ENCODE measurements at places on chromosomes 7 and 10. TPM values are rescaled to one million over a fixed set of nuclear protein-coding genes. Genes with fewer than 3 reads are reported as not detected.
A peak's percentile ranks its signal among the peaks of the same experiment; 100 is the strongest.

DNA sequence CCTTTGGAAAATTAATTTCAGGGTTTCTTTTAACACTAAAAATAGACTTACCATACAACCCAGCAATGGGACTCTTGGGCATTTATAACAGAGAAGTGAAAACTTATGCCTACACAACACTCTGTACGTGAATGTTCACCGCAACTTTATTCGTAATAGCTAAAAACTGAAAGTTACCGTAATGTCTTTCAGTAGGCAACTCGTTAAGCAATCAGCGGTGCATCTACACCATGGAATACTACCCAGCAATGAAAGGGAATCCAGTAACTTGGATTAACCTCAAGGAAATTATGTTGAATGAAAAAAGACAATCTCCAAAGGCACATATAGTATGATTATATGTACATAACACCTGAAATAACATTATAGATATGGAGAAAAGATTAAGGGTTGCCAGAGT, 16.2 kb downstream of the CCDC3 start:
- DNase-seq: no peak

DNA sequence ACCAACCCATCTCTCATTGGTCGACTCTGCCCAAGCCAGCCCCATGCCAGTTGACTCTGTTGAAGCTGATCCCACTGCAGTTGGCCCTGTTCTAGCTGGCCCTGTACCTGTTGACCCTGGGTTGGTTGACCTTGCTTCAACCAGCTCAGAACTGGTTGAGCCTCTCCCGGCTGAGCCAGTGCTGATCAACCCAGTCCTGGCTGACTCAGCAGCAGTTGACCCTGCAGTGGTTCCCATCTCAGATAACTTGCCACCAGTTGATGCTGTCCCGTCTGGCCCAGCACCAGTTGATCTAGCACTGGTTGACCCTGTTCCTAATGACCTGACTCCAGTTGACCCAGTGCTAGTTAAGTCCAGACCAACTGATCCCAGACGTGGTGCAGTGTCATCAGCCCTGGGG, 7.4 kb downstream of the PPRC1 start:
- DNase-seq: no peak

GRCh38 chr10:99850021-99850766, 67.8 kb downstream of the ABCC2 start:
- no peak for DNase-seq

DNA sequence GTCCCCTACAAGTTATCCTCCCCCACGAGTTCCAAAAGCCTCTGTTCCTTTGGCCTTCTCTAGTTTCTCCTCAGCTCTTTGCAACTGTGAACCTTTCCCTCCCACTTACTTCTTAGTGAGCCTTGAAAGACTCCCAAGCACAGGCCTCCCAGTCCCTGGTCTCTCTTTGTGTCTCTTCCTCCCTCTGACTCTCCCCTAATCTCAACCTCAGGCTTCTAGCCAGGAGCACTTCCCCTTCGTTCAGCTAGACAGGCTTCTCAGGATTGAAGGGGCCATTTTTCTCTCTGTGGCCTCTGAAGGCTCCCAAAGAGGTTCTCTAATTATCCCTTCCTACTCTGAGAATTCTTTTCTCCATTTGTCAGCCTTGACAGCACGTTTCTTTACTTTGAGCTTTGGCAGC, 50.2 kb upstream of the PHYHIPL start:
- no peak for DNase-seq

- DNase-seq: no peak
Observed at GRCh38 chr7:83270407-83270806, 107.7 kb upstream of the PCLO start.

DNA sequence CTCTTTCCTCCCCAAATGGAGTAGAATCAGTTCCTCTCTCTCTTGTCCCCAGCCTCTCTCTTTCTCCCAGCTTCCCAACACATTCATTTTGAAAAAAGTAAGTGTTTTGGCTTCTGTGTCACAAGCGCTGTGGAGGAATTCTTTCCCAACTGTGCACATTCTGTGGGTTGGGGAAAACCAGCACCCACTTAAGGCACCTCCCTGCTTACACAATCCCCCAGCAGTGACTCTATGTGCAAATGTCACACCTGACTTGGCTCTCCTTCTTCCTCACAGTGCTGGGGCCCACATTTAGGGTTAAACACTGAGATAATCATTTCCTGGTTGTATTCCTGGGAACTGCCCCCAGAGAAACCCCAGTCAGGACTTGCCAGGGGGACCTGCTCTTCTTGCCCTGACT, 358.1 kb upstream of the ZNF32 start:
- DNase-seq: peak; percentile 5

DNA sequence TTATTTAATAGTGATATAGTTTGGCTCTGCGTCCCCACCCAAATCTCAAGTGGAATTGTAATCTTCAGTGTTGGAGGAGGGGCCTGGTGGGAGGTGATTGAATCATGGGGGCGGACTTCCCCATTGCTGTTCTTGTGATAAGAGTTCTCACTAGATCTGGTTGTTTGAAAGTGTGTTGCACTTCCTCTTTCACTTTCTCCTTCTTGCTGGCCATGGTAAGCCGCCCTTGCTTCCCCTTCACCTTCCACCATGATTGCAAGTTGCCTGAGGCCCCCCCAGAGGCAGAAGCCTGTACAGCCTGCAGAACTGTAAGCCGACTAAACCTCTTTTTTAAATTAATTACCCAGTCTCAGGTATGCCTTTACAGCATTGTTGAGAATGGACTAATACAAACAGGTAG, 101.4 kb downstream of the MTPAP start:
- no peak for DNase-seq

DNA sequence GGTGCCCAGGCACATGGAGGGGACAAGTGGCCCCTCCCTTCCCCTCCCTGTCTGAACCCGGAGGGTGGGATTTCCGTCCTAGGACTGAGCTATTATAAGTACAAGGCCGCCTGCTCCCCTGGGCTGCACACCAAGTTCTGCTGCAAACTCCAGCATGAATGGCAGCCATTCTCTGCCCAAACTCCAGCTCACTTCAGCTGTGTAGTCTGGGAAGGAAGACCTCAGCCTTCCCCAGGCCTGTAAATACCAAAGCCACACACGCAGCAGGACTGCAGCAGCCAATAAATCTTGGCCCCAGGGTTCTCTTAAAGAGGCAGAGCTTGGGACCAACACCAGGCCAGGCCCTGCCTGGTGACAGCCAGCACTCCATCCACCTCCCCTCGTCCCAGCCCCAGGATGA, 291.3 kb upstream of the ZMIZ1 start:
- DNase-seq: peak; percentile 57

DNA sequence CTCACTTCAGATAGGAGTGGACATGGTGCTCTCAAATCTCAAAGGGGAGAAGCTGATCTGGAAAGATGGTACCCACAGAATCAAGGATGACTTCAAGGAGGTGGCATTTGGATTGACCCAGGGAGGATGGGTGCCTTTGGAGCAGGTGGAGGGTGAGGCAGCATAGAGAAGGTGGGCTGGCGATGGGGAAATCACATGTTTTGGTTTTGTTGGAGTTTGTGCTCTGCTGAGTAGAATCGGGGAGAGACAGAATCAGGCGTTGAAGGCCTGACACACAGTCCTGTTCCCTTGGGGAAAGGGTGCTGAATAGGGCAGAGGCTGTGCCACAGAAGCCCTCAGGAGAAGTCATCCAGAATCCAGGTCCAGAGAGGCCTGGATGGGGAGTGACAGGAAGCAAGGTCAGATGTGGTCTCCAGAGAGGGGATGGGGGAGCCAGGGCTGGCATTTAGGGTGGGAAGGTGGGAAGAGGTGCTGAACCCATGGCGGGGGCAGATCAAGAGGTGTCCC, 291.1 kb downstream of the GLRX3 start:
- no peak for DNase-seq

DNA sequence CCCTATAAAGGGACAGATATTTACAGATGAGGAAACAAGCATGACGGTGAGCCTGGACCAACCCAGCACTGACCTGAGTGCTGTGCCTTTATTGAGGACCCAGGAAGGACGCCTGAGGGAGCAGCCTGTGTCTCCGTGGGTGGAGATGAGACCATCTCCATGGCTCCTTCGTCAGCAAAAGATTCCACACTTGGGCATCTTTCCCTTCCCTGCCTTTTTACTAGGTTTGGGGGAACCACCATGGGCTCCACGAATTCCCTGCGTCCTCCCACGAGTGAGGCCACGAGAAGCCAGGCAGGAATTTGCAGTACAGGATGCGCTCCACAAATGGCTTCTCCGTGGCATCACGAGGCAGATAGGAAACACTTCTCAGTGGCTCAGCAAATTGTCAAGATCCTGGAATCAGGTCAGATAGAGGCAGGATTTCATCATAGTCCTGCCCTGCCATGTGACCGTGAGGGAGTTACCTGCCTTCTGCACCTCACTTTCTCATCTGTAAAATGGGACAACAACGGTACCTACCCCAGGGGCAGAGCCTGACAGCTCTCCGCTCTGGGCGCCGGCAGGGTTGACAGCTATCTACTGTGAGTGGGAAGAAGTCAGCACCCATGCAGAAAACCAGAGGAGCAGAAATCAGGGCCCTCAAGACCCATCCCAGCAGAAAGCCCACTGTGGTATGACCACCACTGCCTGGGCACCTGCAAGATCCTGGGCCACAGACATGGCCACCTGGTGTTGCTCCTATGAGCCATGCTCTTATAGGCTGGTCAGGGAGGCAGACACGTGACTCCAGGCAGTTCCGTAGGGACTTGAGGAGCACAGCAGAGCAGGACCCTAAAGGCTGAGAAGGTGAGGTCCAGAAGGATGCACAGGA, 80.1 kb downstream of the GRID1 start:
- no peak for DNase-seq

DNA sequence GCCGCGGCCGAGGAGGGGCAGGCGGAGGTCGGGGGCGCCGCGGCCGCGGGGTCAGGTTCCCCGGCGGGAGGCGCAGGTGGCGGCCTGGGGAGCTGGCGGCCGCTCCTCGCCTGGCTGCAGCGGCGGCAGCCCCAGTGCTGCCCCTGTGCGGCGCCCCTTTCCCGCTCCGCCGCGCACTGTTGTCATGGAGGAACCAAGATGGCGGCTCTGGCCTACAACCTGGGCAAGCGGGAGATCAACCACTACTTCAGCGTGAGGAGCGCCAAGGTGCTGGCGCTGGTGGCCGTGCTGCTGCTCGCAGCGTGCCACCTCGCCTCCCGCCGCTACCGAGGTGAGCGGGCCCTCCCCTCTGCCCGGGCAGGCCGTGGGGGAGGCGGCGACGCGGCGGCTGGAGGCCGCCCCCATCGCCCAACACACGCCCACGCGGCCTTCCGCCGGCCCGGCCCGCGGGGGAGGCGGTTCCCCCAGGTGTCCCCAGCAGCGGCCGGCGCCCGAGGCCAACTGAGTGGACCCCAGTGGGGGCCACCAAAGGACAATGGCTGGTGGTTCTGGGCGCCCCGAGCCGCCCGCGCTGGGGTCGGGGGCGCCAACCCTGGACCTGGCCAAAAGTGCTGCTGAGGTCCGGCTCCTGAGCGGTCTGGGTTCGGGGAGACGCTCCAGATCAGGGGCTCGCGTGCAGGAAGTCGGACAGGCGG, 425 bp downstream of the CASD1 start:
- peak; percentile 53 for DNase-seq

GRCh38 chr10:62794306-62794705, 10.2 kb upstream of the ADO start:
- DNase-seq: no peak

DNA sequence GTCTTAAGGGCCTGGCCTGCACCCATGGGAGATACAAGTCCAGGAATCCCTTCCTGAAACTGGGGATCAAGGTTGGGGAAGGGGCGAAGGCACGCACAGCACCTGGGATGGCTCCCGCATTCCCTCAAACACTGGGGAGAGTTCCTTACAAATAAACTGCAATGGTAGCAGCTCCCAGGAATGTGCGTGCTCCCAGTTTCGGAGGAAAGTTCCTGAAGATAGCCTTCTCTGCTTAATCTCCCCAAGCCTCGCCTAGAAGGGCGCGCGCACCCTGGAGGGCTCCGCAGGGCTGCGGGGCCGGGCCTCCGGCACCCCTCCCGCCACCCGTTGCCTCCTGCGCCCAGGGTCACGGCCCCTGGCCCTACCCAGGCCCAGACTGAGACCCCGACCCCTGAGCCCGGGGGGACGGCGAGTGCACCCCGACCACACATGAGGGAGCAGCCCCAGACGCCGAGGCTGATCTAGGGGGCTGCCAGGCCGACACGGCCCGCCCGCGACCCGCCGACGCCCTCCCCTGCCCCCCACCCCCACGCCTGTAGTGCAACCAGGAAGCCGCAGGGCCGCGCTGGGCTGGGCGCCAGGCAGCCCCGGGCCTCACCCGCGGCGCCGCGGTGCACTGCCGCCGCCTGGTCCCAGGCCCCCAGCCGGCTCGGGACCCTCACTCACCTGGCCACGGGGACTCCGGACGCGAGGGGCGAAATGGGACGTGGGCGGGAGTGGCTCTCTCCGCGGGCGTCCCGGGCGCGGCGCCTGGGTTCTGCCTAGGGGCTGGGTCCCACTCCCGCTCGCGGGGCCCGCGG, 460 bp downstream of the ANXA11 start:
- peak; percentile 30 for DNase-seq

- no peak for DNase-seq
Observed at GRCh38 chr7:150988230-150989226, 2.3 kb upstream of the NOS3 start.

GRCh38 chr10:96789571-96790108, 42.5 kb upstream of the LCOR start:
- DNase-seq: no peak

DNA sequence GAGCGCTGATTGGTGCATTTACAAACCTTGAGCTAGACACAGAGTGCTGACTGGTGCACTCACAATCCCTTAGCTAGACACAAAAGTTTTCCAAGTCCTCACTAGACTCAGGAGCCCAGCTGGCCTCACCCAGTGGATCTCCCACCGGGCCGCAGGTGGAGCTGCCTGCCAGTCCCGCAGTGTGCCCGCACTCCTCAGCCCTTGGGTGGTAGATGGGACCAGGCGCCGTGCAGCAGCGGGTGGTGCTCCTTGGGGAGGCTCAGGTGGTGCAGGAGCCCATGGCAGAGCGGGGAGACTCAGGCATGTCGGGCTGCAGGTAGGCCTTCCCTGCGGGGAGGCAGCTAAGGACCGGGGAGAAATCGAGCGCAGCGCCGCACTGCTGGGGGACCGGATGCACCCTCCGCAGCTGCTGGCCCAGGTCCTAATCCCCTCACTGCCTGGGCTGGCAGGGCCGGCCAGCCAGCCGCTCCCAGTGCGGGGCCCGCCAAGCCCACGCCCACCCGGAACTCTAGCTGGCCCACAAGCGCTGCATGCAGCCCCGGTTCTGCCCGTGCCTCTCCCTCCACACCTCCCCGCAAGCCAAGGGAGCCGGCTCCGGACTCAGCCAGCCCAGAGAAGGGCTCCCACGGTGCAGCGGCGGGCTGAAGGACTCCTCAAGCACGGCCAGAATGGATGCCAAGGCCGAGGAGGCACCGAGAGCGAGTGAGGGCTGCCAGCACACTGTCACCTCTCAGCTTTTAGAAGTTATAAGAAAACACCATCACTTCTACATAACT, 128.9 kb downstream of the ZNF438 start:
- no peak for DNase-seq

GRCh38 chr10:103265717-103266329, 11.1 kb upstream of the INA start:
- DNase-seq: peak; percentile 82

- peak; percentile 89 for DNase-seq
Observed at GRCh38 chr7:130887182-130887956, 153.4 kb upstream of the KLF14 start.

Gene CPA2
- total RNA-seq: not detected

Gene HMX3
- not detected for total RNA-seq

Gene LIPF
- not detected for total RNA-seq

Gene CRPPA
- 1.3 TPM for total RNA-seq

Gene NYAP1
- 0.28 TPM for total RNA-seq

Gene PNLIPRP1
- total RNA-seq: not detected

Gene DPYSL4
- total RNA-seq: 7.2 TPM

Gene GSTO2
- 2.3 TPM for total RNA-seq

Gene CLCN1
- not detected for total RNA-seq

Gene GNGT1
- not detected for total RNA-seq

Gene EVX1
- not detected for total RNA-seq

Gene DPP6
- not detected for total RNA-seq

Gene CYP3A4
- not detected for total RNA-seq

Gene CACNB2
- total RNA-seq: 0.36 TPM

Gene GIMAP4
- total RNA-seq: not detected

All from IMR-90 (cell line).